ENCODE measurements at places on chromosomes 1 and 21. TPM values are rescaled to one million over a fixed set of nuclear protein-coding genes. Genes with fewer than 3 reads are reported as not detected.

DNA sequence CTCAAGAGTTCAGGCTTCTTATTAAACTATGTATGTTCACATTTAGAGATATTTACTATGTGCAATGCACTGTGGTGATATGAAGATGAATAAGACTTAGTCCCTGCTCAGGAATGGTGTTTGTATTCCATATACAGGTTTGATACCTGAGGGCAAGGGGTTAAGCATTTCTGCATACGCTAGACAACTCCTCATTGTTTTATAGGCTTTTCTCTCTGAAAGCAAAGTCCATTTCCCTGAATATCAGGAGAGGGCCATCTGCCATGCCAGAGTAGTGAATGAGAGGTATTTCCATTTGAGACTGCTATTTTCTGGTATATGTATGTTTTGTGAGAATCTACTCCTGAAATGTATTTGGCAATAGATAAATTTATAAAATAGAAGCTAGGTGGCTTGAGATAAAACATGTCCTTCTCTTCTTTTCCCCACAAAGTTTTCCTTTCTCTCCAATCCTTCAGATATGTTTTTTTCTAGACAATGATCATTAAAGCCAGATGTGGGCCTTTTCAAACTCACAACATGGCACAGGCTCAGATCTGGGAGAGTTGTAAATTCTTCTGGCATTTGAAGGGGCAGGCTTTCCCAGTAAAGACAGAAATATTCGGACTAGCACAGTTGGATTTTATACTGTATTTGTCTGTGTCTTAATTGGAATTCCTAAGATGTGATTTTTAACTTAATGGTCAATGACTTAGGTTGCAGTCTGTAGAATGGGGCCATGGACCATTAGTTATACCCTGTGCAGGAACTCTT is 73.3 kb upstream of the WDR26 start:
- no peak for DNase-seq

- no peak for DNase-seq
These were observed 6.5 kb upstream of the TNFSF4 start for GRCh38 chr1:173213665-173214064.

DNA sequence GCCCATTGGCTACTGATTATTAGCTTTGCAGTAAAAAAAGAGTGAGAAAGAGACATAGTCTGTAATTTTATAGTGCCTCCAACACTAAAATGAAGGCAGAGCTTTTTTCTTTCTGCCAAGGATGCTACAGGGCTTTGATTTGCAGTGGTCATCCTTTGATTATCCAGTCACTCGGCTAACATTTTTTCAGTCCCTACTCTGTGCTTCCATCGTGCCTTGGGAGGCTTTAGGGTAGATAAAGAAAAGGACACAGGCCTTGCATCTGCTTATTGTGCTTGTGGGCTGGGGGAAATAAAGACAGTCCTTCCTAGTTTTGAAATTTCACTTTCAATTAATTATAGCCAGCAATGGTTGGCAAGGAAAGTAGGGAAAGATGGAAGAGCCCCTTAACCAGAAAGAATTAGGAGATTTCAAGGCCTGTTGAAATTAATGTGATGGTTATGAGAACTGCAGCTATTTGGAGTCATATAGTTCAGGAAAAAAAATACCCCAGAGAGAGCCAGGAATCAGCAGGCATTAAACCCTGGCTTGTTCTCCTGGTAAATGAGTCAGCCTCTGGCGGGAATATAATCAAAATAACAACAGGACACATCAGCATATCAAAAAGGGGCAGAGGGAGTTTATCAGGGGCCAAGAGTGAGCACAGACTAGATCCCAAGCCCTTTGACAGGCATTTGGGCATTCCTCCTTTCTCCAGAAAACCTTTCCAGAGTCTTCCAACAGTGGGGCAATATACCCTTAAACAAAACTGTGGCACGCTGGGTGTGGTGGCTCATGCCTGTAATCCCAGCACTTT is 27.4 kb downstream of the CACHD1 start:
- DNase-seq, result no peak

GRCh38 chr1:3217181-3217641 is 148.2 kb downstream of the PRDM16 start:
- no peak for DNase-seq

ACKR1 gene
- total RNA-seq, result 360 TPM

SIK1 gene
- total RNA-seq, result 22.7 TPM

DNA sequence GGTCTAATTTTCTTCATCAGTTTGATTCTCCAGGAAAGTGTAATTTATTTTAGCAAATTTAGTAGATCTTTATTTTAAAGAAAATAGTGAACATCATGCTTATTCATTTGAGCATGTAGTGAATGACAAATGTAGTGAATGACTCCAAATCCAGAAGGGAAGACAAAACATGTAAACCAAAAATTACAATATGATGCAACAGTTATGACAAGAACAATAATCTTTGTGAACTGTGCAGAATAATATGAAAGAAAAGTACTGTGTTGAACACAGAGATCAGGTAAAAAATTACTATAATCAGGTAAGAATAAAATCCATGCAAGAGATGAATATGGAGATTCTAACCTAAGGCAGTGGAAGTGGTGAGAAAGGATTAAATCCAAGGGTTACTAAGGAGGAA is 30.0 kb upstream of the DPH5 start:
- DNase-seq, result no peak

- no peak for DNase-seq
These were observed 26.6 kb downstream of the SLC22A15 start for GRCh38 chr1:116002781-116003420.

ARHGEF16 gene
- total RNA-seq, result 3.2 TPM
